ENCODE measurements at places on chromosomes 6 and 20.

DNA sequence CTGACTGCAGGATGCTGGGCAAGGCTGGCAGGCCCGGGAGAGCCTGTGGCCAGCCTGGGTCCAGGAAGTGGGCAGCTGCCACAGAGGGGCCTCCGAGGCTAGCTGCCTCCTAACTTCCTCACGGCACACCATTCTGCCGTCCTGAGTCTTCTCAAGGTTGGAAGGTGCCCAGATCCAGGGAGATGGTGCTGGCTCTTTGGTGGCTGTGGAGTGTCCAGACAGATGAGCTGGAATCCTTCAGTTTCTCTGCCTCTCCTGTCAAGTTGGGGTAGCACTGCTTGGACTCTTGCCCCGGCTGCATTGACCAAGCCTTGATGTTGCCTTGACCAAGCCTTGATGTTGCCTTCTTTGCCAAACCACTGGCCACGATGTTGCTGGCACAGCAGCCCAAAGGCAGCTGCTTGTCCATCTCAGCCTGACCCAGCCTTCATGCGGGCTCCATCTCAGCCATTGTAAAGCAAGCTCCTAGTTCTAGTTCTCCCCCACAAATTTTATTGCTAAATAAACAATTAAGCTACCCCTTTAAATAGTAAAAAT, 75.1 kb upstream of the AFDN start:
- no peak for DNase-seq

- DNase-seq, result no peak
Measured at GRCh38 chr20:36969478-36970186, 18.1 kb upstream of the SAMHD1 start.

- no peak for DNase-seq
Measured at GRCh38 chr6:32427218-32427617, 12.5 kb upstream of the HLA-DRA start.

GRCh38 chr6:44712353-44713111, 325.0 kb downstream of the CDC5L start:
- no peak for DNase-seq

- DNase-seq, result no peak
Measured at GRCh38 chr6:63943826-63944225, 308.2 kb downstream of the PHF3 start.

GRCh38 chr6:117272891-117273290, 7.5 kb downstream of the VGLL2 start:
- no peak for DNase-seq

DNA sequence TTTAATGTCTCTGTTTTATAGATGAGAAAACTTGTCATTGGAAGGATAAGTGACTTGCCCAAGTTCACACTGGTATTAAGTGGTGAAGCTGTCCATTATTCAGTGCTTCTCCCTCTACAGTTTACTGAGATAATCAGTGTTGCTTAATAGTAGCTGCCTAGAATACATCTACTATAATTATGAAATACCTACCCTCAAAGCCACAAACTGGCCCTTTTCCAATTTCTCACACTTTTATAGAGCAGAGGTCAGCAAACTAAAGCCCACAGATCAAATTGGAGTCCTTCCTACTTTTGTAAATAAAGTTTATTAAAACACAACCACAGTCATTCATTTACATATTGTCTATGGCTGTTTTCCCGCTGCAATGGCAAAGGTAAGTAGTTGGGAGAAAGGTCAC, 73.5 kb downstream of the EYS start:
- DNase-seq, result no peak

- no peak for DNase-seq
Measured at GRCh38 chr6:149488815-149489214, 4.0 kb upstream of the ZC3H12D start.

DNA sequence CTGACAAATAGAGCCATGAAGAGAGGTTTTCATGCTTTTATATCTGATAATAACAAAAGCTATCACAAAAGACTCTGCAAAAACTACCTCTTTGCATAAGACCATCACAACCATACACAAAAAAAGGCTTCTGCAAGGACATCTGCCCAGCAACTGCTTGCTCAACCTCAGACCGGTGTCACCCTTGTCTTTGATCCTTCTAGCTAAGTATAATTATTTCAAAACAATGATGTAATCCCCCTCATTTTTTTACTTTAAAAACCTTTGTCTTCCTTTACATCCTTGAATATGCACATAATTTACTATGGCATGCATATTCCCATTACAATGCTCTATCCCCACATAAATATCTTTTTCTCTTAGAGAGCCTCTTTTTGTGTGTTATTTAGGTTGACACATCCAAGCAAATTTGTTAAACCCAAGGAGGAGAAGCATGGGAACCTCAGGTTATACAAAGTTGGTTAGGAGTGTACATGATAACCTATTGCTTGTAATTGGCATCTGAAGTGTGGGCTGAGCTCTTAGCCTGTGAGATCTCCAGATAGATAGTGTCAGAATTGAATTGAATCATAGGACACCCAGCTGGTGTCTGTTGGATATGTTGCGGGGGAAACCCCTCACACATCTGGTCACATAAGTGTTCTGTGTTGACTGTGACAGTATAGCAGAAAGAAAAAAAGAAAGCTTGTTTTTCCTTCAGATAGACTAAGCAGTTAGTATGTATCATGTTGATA, 20.7 kb upstream of the CGA start:
- DNase-seq, result no peak

DNA sequence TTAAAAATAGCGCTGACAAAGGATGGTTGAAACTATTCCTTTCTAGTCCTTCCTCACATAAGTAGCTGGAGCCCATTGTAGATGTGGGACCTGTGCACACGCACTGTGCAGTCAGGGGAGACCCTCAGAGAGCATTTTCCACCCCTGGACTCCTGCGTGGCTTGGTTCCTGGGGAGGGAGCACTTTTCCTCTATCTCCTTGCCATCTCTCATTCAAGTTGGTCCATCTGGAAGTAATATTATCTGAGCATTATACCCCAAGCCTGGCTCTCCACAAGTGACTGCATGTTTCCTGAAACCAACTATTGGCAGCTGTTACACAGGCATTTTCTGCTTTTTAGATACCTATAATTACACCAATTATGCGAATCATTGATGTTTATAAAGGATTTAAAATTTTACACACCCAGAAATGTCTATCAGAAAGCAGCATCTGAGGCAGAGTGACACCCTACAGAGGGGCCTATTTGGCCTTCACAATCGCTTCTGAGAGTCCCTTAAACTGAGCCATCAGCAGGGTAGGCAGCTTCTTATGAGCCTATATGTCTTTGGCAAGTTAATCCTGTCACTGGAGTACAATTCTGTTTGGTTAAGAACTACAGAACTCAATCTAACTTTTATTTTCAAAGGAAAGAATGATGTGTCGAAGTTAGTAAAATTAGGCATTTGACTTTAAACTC, 18.7 kb downstream of the SOX4 start:
- DNase-seq, result no peak

DNA sequence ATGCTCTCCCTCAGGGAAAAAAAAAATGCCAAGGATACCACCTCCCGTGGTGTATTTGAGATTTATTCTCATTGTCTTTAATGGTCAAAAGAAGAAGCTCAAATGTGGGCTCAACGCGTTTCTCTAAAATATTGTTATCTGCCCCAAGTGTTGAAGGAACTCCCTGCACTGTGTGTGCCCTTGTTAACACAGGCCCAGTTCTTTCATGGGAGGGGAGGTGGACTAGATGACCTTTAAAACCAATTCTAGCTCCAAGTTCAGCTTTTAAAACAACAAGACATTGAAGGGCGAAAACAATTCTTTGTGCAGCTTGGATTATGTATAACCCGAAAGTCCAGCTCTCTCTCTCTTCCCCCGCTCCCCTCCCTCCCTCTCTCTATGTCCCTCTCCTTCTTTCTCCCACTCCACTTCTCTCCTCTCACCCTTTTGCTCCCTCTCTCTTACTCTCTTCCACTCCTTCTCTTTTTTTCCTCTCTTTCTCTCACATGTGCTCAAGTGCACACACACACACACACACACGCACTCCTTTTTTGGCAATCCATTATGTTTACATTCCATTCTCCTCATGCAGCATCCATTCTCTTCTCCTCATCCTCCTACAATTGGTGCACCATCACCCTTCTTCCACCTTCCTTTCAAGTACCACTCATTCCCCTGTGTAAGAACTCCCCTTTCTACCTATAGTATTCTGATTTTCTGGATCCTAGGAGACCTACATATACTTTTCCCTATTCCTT, 8.5 kb downstream of the HLA-DMB start:
- DNase-seq, result no peak

GRCh38 chr6:21147995-21148394, 445.6 kb upstream of the SOX4 start:
- DNase-seq, result no peak

DNA sequence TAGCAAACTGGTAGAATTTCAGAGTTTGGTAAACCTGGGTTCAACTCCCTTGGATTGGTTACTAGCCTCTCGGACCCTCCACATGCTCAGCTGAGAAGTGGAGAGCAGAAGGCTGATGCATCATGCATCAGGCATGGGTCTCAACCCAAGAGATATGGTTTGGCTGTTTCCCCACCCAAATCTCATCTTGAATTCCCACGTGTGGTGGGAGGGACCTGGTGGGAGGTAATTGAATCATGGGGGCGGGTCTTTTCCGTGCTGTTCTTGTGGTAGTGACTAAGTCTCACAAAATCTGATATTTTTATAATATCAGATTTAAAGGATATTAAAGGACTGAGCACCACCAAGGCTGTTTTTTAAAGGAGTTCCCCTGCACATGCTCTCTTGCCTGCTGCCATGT, 75.1 kb downstream of the PPP1R3G start:
- no peak for DNase-seq

GRCh38 chr6:5303682-5304081, 42.4 kb downstream of the FARS2 start:
- DNase-seq, result no peak

- no peak for DNase-seq
Measured at GRCh38 chr6:92879526-92879925, 539.8 kb downstream of the EPHA7 start.

DNA sequence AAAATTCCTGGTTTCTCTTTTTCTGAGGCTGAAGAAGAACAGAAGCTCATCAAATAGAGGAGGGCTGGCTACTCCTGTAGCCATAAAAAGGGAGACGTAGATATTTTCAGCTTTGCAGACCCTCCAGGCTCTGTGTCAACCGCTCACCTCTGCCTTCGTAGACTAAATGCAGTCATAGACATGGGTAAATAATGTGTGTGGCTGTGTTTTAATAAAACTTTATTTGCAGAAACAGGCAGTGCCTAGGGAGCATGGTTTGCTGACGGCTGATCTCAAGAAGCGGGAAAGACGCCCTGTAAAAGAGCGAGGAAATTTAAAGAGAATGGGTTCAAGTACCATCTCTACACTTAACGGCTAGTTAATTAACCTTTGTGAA, 171.8 kb downstream of the BCAS1 start:
- no peak for DNase-seq

- DNase-seq, result no peak
Measured at GRCh38 chr6:167424060-167424673, 99.3 kb downstream of the TTLL2 start.

All from stimulated activated CD8-positive, alpha-beta memory T cell treated with anti-CD3 and anti-CD28 coated beads, Interleukin-12 subunit alpha, Interleukin-12 subunit beta, amount 100 ng/mL, for 1 hour (primary cell).